Activated T-helper 1 cell treated with anti-CD3 and anti-CD28 coated beads, Interleukin-12 subunit alpha, Interleukin-12 subunit beta, Interleukin-2, Interleukin-4 antibody, amounts not matched to agents 30 ng/mL and 10 ng/mL and 1 ng/mL, durations not matched to agents 14 hours and 24 hours and 36 hours (primary cell): ENCODE measurements at places on chromosomes 6 and 20. TPM values are rescaled to one million over a fixed set of nuclear protein-coding genes. Genes with fewer than 3 reads are reported as not detected.

KIF25 gene
- not detected in 2 replicates for total RNA-seq

REM1 gene
- not detected in 2 replicates for total RNA-seq

FHL5 gene
- total RNA-seq = not detected in 2 replicates

DXO gene
- 14.1 and 15.2 TPM in 2 replicates for total RNA-seq

MCCD1 gene
- total RNA-seq = not detected in 2 replicates

IRF4 gene
- 911 and 929 TPM in 2 replicates for total RNA-seq

FGD2 gene
- total RNA-seq = 0.65 and 1.5 TPM in 2 replicates
